ENCODE measurements at places on chromosomes 16 and 17. TPM values are rescaled to one million over a fixed set of nuclear protein-coding genes. Genes with fewer than 3 reads are reported as not detected.

- DNase-seq: no peak
Observed at GRCh38 chr17:3415610-3416009, 4.4 kb downstream of the OR3A3 start.

DNA sequence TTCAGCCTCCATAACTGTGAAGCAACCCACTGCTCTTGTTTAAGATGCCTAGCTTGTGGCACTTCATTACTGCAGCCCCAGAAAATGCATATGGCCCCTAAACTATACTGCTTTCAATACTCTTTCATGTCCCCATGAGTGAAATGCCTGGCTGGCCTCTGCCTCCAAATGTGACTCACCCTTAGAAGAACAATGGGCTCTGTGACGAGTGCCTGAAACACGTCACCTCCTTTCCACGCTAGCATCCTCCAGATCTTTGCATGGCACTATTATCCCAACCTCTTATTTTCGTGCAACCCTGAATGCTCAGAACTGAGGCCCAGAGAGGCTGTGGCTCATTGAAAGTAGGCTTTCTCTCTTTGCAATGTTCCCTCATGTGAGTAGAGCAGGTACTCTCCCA lies 233.1 kb downstream of the CBLN1 start:
- DNase-seq: peak; percentile 43

GRCh38 chr16:87223656-87224248 lies 93.4 kb downstream of the C16orf95 start:
- no peak for DNase-seq

DNA sequence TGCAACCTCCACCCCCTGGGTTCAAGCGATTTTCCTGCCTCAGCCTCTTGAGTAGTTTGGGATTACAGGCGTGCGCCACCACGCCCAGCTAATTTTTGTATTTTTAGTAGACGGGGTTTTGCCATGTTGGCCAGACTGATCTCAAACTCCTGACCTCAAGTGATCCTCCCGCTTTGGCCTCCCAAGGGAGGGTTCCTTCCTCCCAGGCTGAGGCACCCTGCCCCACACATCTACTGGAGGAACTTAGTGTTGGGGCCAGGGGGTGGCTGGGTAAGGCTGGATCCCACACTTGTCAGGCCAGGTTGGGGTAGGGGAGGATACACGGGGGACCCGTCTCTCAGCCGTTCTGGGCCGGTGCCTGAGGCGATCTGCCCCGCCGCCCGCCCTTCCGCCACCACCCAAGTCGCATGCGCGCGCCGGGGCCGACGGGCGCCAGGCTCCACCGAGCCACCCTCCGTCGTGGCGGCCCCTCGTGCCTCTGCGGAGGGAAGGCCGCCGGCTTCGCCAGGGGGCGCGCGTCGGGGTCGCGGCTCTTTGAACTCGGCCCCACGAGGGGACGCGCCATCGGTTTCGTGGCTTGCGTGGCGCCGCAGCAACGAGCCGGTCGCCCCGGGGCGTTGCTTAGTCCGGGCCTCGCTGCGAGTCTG lies 15.9 kb downstream of the GRB7 start:
- no peak for DNase-seq

DNA sequence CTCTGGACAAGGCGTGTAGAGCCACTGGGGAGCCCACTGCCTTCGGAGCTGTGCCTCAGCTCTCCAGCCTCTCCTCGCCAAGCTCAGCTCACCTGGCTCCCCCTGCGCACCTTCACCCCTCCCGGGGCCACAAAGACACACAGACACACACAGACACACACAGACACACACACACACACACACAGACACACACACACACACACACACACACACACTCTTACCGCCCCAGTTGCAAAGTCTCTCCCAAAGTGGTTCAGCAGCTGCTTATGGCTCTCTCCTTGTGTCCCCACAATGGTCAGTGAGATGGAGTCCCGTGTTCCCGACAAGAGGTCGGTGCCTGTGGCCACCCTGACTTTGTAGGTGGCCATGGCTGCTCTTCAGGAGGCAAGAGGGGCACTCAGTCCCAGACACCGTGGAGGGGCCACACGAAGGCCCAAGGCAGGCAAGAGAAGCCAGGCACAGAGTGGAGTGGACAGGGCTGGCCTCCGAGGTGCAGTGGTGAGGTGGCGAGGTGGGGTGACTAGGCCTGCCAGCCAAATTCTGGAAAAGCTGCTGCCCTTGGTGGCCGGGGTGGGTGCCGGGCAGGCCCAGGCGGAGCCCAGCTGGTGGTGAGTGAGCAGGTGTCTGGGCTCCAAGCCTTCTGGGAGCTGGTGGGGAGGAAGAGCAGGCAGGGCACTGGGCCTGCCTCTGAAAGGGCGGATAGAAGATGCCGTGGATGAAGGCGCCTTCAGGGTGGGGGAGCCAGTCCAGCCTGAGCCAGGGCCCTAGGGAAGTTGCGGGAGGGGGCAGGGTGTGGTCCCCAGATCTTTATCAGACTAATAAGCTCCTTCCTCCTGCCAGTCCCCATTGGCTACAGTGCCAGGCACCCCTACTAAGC lies at the start of gene ALOX12B:
ALOX12B (minus strand) TSS at position 642 of the 877 bp plus-strand sequence; CDS start at position 368, 274 bp downstream.
- no peak for DNase-seq

GRCh38 chr16:66920924-66921680 lies 2.4 kb upstream of the CDH16 start:
- DNase-seq: no peak

DNA sequence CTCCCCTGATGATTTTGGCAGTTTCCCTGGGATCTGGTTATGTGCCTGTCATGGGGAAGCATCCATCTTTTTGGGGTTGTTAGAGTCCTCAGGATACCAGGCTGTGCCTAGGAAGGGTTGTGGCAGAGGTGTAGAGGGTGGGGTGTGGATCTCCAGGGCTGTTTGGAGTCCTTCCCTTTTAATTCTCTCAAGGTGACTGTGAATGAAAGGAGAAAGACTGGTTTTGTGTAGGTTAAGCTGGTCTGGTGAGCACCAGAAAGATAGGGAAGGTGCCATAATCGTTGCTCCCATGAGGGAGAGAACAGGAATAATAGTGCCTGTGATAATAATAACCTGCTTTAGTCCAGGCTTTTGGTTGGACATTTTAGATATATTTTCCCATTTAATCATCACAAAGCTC lies 7.0 kb downstream of the MAP2K4 start:
- DNase-seq: no peak

DNA sequence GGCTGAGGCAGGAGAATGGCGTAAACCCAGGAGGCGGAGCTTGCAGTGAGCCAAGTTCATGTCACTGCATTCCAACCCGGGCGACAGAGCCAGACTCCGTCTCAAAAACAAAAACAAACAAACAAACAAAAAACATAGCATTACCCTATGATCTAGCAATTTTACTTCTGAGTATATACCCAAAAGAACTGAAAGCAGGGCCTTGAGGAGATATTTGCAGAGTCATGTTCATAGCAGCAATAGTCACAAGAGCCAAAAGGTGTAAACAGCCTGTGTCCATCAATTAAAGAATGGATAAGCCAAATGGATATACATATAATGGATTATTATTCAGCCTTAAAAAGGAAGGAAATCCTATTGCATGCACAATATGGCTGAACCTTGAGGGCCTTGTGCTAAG lies 63.1 kb downstream of the TOM1L2 start:
- DNase-seq: no peak

DNA sequence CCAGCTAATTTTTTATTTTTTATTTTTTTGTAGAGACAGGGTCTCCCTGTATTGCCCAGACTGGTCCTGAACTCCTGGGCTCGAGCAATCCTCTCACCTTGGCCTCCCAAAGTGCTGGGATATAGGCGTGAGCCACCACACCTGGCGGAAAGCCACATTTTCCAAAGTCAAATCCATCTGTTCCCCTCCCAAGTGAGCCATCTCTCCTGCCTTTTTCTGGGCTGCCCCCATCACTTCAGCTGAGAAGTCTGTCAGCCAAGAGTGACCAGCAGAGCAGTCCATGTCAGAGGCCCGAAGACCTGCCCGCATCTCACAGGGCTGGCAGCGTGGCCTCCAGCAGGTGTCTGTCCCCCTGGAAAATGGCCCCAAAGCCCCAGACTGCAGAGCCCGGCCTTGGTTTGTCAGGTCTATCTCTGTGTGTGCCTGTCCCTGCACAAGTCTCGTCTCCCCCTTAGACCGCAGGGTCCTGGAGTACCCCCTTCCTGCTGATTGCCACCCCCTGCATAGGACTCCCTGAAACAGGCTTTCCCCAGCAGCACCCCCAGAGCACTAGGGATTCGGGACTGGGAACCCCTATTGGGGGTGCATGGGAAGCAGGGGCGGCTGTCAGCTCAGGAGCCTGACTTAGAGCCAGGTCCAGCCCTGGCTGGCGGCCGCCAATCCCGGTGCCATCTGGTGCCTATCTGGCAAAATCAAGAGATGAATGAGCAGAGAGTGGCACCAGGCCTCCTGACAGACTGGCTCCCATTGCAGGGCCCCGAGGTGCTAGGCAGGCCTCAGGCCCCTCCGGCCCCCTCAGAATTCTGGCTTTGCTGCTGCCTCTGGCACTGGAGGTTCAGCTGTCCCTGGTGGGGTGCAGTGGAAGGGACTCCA lies 7.8 kb downstream of the TTYH2 start:
- no peak for DNase-seq

- no peak for DNase-seq
Observed at GRCh38 chr17:29617481-29618271, 5.0 kb downstream of the CORO6 start.

DNA sequence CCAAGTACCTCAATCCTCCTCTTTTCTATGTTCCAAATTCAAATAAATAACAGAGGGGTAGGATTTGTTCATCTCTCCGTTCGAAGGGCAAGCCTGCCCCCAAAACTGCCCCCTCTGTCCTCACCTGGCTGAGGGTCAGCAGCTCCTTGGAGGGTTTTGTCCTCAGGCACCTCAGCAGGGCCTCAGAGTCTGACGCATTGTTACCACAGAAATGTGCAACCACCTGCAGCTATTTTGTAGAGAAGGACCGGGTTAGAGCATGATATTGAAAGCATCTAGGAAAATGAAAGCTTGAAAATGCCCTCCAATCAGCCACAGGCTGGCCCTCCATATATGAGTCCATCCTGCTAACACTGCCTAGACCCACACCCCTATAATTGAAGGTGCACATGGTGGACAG lies 13.9 kb downstream of the CES5A start:
- no peak for DNase-seq

- no peak for DNase-seq
Observed at GRCh38 chr17:76466775-76467130, 650 bp upstream of the AANAT start.

- no peak for DNase-seq
Observed at GRCh38 chr16:81630635-81631031, 148.5 kb upstream of the PLCG2 start.

GRCh38 chr16:54936201-54936978 lies 5.7 kb downstream of the IRX5 start:
- peak; percentile 58 for DNase-seq

DNA sequence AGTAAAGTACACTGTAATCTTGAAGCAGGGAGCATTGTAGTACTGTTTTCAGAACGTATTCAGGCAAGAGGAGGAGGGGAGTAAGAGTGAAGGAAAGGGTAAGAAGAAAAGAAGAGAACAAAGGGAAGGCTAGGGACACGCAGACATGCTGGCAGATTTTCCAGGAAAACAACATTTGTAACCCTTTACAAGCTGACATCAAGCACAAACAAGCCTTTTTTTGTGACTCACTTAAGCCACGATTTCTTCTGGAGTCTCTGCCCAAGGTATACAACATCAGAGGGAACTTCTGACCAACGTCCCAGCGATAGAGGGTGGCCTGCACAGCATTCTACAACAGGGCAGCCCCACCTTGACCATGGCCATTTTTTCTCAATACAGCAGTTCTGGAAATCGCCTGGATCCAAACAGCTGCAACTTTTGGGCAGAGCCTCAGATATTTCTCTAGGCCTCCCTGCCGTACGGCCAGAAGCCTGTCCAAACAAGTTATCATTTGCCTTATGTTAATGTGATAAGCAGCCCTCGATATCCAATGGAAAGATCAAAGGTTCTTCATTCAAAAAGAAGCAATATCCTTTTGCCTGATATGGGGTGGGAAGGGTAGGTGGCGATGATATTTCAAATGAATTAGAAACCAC lies 247.3 kb downstream of the ZFHX3 start:
- DNase-seq: no peak

GRCh38 chr16:85565801-85566526 lies 47.2 kb upstream of the GSE1 start:
- DNase-seq: no peak

GRCh38 chr17:62703261-62703775 lies 75.8 kb downstream of the MRC2 start:
- peak; percentile 87 for DNase-seq

DNA sequence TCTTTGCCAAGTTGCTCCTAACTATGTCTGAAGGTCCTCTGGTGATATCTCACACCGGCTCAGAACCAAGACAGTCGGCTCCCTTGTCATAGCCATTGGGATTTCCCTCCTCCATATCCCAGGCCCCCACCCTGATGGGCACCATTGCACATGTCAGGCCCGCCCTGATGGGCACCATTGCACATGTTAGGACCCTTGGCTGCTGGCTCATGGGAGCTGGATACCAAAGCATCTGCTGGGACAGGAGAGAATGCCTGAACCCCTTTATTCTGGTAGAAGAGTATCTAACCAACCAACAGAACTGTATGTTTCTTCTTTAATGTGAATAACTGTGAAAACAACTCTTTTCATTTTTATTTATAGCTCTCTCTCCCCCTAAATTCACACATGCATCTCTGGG lies 454.5 kb upstream of the HSBP1 start:
- no peak for DNase-seq

DNA sequence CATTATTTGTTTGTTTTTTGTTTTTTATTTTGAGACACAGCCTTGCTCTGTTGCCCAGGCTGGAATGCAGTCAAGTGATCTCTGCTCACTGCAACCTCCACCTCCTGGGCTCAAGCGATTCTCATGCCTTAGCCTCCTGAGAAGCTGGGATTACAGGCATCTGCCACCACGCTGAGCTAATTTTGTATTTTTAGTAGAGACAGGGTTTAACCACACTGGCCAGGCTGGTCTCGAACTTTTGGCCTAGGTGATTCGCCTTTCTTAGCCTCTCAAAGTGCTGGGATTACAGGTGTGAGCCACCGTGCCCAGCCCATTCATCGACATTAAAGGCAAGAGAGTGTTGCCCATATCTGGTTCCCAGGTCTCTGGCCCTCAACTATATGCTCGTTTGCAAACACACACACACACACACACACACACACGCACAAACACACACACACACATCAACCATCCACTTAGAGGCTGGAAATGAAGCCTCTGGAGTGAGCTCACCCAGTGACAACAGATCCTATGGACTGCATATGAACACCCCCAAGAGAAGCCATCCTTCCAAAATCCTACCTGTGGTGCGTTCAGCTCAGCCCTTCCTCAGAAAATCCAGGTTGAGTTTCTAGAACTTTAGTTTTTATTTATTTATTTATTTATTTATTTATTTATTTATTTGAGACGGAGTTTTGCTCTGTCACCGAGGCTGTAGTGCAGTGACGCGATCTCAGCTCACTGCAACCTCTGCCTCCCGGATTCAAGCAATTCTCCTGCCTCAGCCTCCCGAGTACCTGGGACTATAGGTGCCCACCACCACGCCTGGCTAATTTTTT lies 12.3 kb upstream of the SEPHS2 start:
- DNase-seq: no peak

GRCh38 chr16:54370278-54371040 lies 83.9 kb upstream of the IRX3 start:
- no peak for DNase-seq

GRCh38 chr16:51151961-51152663 lies 1.0 kb upstream of the SALL1 start:
- DNase-seq: no peak

GRCh38 chr17:3475251-3475685 lies 529 bp upstream of the ASPA start:
- DNase-seq: no peak

The RAD51C gene
- total RNA-seq: 48.3 TPM

The TMC6 gene
- total RNA-seq: 3.1 TPM

The CES3 gene
- 0.52 TPM for total RNA-seq

The C17orf78 gene
- not detected for total RNA-seq

The FN3K gene
- 4.0 TPM for total RNA-seq

The HLF gene
- total RNA-seq: 0.23 TPM

The COPZ2 gene
- total RNA-seq: not detected

The SDR42E1 gene
- total RNA-seq: 7.8 TPM

Measured in MCF 10A (cell line).